AG08396 (cell line): ENCODE measurements at places on chromosomes 12 and 14.

GRCh38 chr14:105196265-105196960, 15.3 kb upstream of the NUDT14 start:
- DNase-seq: no peak

- no peak for DNase-seq
Measured at GRCh38 chr14:91372671-91373495, 44.7 kb downstream of the CCDC88C start.

- DNase-seq: no peak
Measured at GRCh38 chr12:70052476-70052875, 190.8 kb upstream of the CNOT2 start.

GRCh38 chr14:102849526-102850379, 72.5 kb downstream of the TRAF3 start:
- DNase-seq: peak; percentile 35

- DNase-seq: no peak
Measured at GRCh38 chr12:47114481-47114892, 34.7 kb upstream of the AMIGO2 start.
